ENCODE measurements at places on chromosomes 4 and X. TPM values are rescaled to one million over a fixed set of nuclear protein-coding genes. Genes with fewer than 3 reads are reported as not detected.

Gene TSC22D3
- 843 TPM for polyA plus RNA-seq

Gene KANTR
- polyA plus RNA-seq = 4.2 TPM

- DNase-seq = no peak
Observed at GRCh38 chrX:100296183-100296753, 113.8 kb downstream of the PCDH19 start.

DNA sequence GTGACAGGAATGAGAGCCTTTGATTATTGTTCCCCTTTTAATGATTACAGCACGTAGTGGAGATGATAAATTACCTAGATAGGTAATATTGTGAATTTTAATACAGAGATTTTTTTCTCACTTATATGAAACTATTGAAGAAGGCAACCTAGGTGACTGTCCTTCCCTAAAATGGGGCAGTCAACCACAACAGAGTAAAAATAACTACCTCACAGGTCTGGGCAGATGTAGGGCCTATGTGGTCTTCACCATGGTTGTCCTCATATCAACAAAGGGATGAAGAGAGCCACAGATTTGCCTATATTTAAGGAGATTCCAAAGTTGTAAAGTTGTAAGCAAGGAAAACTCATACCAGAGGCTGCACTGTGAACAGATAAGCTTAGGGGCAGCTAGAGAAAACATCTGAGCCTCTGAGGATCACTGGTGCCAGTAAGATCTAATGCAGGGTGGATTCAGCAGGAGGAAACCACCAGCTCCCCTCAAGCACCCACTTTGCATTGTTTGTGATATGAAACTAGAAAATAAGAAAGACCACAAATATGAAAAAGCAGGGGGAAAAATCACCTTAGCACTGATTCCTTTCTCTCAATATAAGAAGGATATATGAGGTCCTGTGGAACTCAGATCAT is 547.9 kb upstream of the GALNTL6 start:
- no peak for DNase-seq

GRCh38 chr4:117284736-117285135 is 199.4 kb upstream of the TRAM1L1 start:
- no peak for DNase-seq

DNA sequence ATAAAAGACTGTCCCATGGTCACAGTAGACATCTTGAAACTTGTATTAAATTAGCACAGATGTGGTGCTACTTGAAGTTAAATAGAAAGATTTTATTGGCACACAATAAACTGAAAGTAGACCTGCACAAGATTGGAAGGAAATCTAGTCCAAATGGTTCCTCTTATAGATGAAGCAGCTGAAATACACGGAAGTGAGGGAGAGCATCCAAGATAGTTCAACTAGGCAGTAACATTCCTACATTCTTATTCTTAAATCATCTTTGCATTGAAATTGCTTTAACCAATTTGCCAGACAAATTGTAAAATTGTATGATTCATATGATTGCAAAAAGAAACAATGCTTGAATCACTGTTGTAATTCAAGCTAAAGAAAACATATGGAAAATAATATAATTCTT is 87.6 kb upstream of the VCX3B start:
- DNase-seq = no peak

DNA sequence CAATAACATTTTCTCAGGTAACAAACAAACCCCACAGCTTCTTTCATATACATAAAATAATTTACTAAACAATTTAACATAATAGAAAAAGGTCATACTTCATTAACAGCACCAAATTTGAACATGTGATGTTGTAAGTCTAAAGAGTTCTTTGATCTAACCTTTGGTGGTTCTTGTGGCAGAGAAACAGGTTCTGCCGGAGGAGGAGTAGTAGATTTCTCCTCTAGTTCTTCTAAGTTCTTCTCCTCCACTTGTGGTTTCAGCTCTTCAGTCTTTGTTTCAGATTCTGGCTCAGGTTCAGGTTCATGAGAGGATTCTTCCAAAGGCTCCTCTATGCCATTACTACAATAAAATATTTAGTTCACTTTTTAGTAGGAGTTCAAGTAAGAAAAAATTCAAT is 18.3 kb downstream of the G3BP2 start:
- no peak for DNase-seq

DNA sequence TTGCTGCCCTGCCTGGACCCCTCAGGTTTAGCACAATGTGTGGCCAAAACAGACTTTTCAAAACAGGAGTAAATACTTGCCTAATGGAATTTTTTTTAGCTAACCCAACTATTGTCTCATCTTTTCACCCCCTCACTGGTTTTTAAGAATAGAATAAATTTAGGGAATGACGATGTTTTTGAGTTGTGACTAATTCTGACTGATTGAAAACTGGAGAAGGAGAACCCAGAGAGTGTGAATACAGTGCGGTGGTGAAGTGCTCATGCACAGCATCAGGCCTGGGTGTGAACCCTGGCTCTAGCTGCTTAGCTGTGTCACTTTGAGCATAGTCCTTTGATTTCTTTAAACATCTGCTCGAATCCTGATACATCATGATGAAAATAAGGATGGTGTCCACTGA is 10.5 kb downstream of the ANTXR2 start:
- DNase-seq = no peak

DNA sequence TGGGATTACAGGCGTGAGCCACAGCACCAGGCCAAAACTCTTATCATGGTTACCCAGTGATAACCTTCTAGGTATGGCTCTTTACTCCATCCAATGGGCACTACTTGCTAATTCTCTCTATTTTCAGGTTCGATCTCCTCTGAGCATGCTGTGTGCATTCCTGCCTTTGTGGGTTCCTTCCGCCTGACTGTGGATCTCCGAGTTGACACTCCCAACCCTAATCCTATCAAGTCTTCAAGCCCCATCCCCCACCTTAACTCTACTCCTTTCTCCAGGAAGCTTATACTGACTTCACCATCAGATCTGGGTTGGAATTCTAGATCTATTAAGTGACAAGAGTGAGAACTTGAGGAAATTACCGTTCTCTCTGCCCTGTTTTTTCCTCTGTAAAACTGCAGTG is 64.6 kb downstream of the ZAR1 start:
- no peak for DNase-seq
